SK-N-SH (cell line): ENCODE measurements at places on chromosomes 7 and 10.

DNA sequence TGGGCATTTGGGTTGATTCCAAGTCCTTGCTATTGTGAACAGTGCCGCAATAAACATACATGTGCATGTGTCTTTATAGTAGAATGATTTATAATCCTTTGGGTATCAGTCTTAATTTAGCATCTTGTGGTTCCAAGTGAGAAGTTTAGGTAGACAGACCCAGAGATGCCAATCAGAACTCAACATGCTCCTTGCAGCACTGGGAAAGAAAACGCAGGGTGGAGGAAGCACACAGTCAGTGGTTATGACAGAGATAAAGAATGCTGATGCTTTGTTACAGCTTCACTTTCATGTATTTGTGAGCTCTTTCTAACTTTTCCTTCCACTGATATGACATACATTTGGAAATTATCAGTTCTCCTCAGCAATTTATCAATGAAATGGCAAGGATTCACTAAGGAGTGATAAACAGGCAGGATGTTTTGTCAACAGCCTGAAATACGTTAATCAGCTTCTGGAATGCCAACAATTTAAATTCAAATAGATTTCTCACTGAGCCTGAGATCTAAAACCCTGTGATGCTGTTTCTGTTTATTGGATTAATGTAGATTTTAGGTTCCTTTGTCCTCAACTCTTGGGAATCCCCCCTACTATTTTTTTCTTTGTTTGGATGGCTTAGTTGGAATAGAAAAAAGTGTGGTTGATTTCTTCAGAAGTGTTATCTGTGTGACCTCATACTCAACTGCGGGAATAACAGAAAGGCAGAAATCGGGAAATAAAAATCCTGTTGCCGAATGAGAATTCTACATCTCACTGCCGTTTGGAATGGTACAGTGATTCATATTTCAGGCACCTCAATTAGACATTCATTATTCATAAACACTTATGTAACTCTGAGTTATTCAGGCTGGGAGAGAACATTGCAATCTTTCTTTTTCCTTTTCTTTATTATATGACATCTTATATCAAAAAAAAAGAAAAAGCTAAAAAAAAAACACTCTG, 675.0 kb downstream of the CNTNAP2 start:
- DNase-seq: no peak

GRCh38 chr7:69880840-69881239, 282.6 kb downstream of the AUTS2 start:
- DNase-seq: peak; percentile 24

GRCh38 chr10:593901-594457, 95.5 kb downstream of the DIP2C start:
- no peak for DNase-seq

GRCh38 chr7:131431289-131431688, 103.6 kb downstream of the MKLN1 start:
- DNase-seq: no peak

DNA sequence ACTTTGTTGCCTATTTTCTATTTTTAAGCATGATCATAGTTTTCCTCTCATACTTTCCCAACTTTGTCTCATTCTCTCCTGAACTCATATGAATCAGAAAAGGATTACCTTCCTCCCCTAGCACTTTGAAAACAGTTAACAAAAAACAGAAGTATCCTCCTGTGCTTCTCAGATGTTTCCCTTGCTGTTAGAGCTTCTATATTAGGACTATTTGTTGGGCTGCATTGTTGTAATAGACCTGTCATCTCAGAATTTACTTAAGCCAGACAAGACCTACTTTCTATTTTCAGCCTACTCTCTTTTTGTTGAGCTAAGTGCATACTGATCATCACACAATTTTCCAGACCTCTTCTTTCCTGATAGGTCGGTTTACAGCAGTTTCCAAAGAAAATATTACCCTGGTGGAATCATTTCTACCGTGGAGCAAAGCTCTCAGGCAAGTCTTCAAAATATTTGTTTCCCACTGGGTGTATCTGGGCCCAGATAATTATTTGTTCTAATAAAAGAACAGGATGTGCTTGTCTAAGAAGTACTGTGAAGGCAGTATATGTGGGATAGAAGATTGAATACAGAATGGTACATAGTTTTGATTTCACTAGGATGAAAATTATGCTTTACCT, 411.9 kb upstream of the KLF6 start:
- no peak for DNase-seq

GRCh38 chr7:22356010-22356691, 803 bp downstream of the RAPGEF5 start:
- DNase-seq: peak; percentile 33

- DNase-seq: peak; percentile 84
Observed at GRCh38 chr10:118832241-118832651, 77.5 kb upstream of the CACUL1 start.

DNA sequence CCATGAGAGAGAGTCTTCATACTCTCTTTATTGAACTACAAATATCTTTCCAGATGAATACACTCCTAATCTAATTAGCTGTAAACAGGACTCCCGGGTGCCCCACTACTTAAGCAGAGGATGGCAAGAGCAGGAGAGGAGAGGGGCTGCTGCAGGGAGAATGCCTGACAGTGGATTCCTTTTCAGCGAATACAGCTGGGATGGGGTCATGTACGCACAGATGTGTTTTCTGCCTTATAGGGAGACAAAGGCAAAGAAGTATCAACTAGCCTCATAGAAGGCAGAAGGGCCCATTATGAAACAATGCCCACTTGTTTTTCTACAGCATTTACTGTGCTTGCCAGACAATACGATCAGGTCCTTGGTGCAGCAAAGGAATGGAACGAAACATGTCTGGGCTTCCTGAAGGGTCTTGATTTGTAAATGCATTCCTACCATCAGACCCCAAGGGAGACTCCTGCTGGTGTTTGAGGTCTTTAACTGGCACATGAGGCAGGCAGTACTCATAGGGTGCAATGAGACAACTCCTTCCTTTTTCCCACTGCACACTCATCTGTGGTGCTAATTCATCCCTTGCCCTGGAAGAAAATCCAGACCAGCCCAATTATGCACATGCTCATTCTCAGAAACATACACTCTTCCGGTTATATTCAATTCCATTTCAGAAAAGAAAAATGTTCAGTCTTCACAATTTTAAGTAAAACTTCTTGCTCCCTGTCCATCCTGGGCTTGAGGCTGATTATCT, 117.1 kb downstream of the AOAH start:
- peak; percentile 60 for DNase-seq

DNA sequence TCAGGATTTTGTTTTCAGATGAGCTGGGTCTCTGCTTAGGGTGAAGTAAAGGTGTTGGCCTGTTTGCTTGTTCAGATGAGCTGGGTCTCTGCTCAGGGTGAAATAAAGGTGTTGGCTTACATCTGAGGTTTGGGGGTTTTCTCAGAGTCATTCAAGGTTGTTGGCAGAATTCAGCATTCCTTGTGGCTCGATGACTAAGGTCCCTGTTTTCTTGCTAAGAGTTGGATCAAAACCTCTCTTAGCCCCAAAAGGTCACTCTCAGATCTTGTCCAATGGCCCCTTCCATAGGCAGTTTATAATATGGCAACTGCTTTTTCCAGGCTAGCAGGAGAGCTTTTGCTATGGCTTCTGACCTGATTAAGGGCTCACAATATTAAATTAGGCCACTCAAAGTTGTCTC, 106.6 kb downstream of the ADAM22 start:
- DNase-seq: peak; percentile 10
